MCF 10A (cell line): ENCODE measurements at places on chromosomes 11 and 22. TPM values are rescaled to one million over a fixed set of nuclear protein-coding genes. Genes with fewer than 3 reads are reported as not detected.

GRCh38 chr11:64306876-64307622, 1.7 kb downstream of the ESRRA start:
- H3K27ac ChIP-seq, result peak overlapping the region; percentile 96
- H3K4me1 ChIP-seq, result peaks cover 18% of the 10 kb centered on the region
- DNase-seq, result peak; percentile 34
- no peaks in the 10 kb centered on the region for H3K27me3 ChIP-seq
- peak overlapping the region; percentile 99 for H3K4me3 ChIP-seq
- H3K36me3 ChIP-seq, result peaks cover 45% of the 10 kb centered on the region

DNA sequence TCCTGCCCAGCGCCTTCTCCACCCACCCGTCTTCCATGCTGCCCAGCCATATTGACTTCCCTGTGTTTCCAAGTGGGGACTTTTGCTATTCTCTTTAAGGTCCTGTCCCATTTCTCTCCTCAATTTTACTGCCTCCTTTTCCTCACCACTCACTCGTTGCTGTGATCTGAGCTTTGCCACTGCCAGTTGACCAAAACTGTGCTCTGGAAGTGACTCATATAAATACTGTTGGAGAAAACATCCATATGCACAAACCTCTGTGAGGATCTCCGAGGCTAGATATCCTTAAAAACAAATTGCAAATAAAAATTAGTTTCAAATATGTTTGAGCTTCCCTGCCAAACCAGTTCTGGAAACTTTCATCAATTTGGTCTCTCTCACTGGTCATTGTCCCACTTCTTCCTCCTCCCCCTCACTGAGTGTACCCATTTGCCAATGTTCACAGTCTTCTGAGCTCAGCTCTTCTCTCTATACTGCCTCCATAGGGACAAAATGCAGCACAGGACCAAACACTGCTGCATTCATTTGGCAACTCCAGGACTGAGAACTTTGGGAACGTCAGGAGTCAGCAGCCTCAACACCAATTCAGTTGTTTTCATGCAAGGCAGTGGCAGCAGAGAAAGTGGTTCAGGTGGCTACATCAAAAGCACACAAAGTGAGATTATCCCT, 34.0 kb upstream of the MMP13 start:
- H3K4me1 ChIP-seq, result peaks cover 18% of the 10 kb centered on the region
- H3K27ac ChIP-seq, result no peak overlapping the region
- DNase-seq, result no peak
- H3K36me3 ChIP-seq, result no peaks in the 10 kb centered on the region
- H3K27me3 ChIP-seq, result no peaks in the 10 kb centered on the region
- no peak overlapping the region for H3K4me3 ChIP-seq

Gene SYT8
- 141 and 308 TPM in 2 replicates for total RNA-seq

Gene TMEM258
- 184 and 300 TPM in 2 replicates for total RNA-seq

DNA sequence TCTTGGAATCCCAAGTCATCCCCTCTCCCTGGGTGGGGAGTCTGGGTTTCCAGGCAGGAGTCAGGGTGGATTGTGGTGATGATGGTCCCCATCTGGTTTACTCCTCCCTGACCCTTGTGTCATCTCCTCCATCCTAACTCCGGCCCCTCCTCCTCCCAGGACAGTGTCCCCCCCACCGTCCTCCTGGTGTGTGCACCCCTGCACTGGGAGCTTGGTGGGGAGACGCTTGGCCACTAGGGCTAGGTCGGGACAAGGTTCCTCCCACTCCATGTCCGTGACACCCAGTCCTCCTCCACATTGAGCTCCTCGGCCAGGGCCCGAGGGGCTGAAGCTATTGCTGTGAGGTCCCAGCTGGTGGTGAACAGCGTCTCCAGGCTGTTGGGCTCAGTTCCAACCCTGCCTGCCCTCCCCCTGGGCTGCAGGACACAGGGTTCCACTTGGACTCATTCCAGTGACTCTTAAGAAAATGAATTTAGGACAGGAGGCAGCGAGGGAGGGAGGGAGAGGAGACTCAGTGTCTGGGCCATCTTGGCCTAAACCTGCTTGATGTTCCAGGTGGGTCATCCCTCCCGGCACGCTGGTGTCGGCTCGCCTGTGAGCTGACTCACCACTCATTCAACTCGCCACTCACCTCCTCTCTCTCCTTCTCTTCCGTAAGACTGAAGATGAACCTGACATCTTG, 433.2 kb downstream of the TBC1D22A start:
- H3K27me3 ChIP-seq, result peaks cover 6% of the 10 kb centered on the region
- H3K4me1 ChIP-seq, result peaks cover 25% of the 10 kb centered on the region
- peak; percentile 20 for DNase-seq
- no peak overlapping the region for H3K27ac ChIP-seq
- no peak overlapping the region for H3K4me3 ChIP-seq

DNA sequence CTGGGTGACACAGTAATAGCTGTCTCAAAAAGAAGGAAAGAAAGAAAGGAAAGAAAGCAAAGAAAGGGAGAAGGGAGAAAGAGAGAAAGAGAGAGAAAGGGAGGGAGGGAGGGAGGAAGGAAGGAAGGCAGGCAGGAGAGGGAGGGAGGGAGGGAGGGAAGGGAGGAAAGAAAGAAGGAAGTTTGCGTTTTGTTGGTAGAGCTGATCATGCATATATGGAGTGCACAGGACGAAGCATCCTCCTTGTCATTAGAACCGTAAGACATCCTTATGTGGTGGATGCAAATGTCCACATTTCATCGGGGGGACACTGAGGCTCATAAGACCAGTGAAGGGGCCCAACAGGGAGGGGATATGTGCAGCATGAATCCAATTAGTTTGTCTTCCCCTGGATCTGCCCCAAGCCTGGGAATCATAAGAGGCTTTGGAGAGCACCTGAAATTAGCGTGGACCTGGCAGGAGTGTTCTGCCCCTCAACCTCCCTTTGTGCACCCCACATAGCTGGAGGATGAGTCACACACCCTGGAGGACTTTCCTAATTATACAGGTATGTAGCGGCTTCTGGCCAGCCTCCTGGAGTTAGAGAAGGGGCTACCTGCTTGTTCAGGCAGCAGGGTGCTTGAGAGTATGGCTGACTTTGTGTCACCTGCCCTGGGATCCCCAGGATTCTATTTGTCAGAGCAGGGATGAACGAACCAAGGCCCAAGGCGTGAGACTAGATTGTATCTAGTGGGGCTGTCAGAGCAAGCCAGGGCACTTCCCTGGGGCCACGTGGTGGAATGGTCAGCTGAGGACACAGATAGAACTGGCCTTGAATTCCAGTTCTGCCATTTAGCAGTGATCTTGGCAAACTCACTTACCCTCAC, 119.7 kb upstream of the CD82 start:
- peaks cover 11% of the 10 kb centered on the region for H3K4me1 ChIP-seq
- H3K36me3 ChIP-seq, result no peaks in the 10 kb centered on the region
- H3K27ac ChIP-seq, result no peak overlapping the region
